ENCODE measurements at places on chromosomes 12 and 14.
A peak's percentile ranks its signal among the peaks of the same experiment; 100 is the strongest.

- ATAC-seq: no peak
Observed at GRCh38 chr12:62605981-62606380, 139.4 kb downstream of the MON2 start.

- no peak for ATAC-seq
Observed at GRCh38 chr12:45089411-45090075, 38.6 kb upstream of the DBX2 start.

DNA sequence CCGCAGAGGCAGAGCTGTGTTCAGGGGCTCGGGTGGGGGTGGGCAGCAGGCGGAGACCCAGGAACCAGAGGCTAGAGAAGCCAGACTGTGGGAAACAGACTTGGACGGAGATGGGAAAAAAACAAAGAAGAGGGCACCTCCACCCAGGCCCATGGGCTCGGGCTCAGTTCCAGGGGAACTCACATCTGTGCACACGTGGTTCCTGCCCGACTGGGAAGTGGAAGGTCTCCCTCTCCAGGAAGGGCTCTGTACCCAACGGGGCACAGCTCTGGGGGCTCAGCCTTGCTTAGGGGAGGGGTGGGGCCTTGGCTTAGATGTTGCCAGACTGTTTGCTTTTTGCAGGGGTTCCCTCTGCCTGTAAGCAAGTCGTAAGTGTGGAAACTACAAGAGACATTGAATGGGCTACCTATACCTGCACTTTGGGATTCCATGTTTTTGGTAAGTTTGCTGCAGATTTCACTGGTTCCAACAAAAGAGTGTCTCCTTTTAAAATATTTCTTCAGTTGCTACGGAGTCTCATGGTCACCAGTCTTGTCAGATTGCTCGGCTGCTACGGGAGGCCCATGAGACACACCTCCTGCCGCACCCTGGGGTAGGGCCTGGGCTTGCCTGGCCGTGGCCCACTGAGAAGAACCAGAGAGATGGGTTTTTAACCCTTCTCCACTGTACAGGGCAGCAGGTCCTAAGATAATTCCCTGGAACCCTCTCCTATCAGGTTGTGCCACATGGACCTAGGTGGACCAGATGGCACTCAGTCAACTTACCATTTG lies 127.6 kb upstream of the EVL start:
- no peak for ATAC-seq

DNA sequence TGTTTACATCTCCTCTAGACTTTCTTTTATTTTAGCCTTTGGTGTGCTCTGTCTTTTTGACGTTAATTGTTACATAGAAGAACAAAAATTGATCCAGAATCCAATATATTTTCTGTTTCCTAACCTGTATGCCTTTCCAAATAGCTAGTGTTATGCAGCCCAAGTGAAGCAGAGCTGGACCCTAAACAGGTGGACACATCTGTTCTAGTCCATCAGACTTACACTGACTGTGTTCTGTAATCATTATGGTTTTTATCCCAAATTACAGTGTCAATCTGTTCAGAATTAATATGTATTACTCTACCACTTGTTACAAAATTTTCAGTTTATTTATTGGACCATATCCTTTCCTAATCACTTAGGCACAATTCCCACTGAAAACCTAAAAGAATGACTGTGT lies 176.8 kb upstream of the FOXG1 start:
- no peak for ATAC-seq

GRCh38 chr12:113973109-113973904 lies 7.2 kb upstream of the RBM19 start:
- ATAC-seq: no peak

DNA sequence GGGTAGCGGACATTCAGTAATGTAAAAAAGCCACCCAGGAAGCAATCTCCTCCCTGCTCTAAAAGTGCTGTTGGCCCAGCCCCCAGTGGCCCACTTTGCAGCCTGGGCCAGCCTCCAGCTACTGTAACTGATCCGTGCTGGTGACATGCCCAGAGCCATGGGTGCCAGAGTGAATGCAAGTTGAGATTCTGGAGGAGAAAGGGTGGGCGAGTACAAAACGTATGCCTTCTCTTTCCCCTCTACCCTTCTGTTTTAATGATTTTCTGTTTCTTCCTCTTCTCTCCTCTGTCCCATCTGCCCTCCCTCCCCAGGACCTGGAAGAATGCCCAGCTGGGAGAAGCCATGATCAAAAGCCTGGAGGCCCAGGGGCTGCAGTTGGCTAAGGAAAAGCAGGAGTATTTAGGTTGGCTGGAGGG lies 16.9 kb downstream of the PLEKHD1 start:
- ATAC-seq: no peak

DNA sequence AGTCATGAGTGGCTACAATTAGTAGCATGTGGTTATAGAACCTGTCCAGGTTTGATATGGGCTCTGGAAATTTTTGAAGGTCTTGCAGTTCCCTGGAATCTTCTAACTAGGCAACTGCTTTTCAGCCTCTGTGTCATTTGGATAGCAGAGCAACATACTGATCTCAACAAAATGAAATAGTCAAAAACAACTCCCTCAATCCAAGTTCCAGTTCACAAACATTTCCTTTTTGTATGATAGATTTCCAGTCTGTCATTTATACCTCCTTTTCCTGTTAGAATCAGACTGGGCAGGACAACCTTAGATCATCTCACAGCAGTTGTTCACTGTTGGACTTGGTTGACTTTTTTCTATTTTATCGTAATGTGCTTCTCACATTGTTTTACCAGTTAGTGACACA lies 442.1 kb upstream of the PDE3A start:
- no peak for ATAC-seq

- peak; percentile 38 for ATAC-seq
Observed at GRCh38 chr14:78848234-78848820, 678.2 kb downstream of the NRXN3 start.

DNA sequence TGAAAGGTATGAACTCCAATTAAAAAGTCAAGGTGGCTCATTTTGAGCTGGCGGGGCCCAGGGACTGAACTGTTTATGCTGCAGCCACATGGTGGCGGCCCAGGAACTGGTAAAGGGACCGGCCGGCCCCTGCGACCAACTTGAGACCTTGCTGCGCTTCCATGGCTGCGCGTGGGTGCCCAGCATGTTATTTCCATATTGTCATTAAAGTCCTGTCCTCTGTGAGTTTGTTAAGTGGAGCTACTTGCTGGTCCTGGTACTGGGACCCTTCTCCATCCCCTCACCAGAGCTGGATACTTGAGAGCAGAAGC lies 62.3 kb downstream of the BEGAIN start:
- ATAC-seq: peak; percentile 42

GRCh38 chr14:96105089-96105925 lies 66.1 kb downstream of the C14orf132 start:
- no peak for ATAC-seq

GRCh38 chr12:47903151-47903611 lies 1.6 kb downstream of the VDR start:
- ATAC-seq: peak; percentile 25

GRCh38 chr12:11724888-11725311 lies 75.4 kb downstream of the ETV6 start:
- no peak for ATAC-seq

GRCh38 chr14:105119408-105120025 lies 49.1 kb downstream of the JAG2 start:
- ATAC-seq: no peak

- no peak for ATAC-seq
Observed at GRCh38 chr12:11829764-11830194, 180.3 kb downstream of the ETV6 start.

- no peak for ATAC-seq
Observed at GRCh38 chr12:111342376-111342775, 26.5 kb downstream of the PHETA1 start.

GRCh38 chr12:92574911-92575570 lies 127.7 kb upstream of the PLEKHG7 start:
- ATAC-seq: no peak

- ATAC-seq: peak; percentile 43
Observed at GRCh38 chr12:1488908-1489381, 105.4 kb downstream of the FBXL14 start.

- ATAC-seq: no peak
Observed at GRCh38 chr12:1776170-1776921, 44.0 kb upstream of the LRTM2 start.

DNA sequence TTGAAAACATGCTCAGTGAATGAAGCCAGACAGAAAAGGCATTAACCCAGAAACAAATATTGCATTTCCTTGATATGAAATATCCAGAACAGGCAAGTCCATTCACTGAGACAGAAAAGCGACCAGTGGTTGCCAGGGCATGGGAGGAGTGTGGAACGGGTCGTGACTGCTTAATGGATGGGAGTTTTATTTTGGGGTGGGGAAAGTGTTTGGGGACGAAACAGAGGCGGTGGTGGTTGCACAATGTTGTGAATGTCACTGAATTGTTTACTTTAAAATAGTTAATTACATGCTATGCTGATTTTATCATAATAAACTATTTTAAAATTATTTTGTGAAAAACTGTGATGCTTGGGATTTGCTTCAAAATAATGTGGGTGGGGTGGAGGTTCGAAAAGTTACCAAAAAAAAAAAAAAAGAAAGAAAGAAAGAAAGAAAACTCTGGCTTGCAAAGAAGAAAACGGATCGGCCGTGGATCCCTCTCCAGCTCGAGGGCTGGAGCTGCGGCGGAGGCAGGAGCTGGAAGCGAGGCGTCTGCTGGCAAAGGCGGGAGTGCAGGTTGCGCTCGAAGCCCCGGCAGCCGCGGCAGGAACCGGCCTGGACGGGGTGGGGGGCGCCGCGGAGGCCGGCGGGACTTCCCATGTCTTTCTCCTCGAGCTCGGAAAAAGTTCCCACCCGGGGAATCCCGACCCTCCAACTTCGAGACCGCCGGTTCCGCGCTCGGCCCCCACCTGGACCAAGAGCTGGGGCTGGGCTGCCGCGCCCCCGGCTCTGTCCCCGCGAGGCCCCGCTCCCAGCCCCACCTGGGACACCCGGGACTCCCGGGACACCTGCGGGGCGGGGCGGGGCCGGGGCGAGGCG lies 524 bp upstream of the P2RX2 start:
- no peak for ATAC-seq

DNA sequence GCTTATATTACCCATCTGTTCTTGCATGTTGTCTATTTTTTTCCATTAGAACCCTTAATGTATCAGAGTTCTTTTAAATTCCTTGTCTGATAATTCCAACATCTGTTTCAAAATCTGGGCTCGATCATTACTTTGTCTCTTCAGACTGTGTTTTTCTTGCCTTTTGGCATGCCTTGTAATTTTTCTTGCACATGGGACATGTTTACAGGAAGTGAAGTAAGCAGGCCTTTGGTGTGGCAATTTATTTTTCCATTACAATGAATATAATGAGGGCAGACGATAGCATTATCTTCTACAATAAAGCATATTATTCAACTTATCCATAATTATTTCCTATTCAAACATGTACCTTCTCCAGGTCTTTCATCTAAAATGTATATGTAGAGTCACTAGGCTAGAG lies 48.3 kb downstream of the STXBP6 start:
- ATAC-seq: no peak

DNA sequence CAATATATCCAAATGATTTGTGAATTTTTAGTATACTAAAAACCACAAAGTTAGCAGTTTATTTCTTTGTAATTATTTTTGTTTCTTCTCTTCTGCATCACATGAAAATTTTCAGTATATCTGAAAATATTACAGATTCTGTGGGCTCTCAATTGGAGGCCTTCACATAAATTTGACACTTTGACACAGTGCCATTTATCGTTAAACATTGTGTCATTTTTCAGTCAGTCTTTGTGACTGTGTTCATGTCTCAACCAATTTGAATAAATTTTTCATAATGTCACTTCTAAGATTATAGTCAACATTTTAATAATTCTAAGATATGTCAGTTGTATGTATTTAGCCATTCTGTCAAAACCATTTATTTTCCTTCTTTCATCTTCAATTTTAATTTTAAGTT lies 1303.0 kb downstream of the LRFN5 start:
- no peak for ATAC-seq

Measured in activated T-helper 17 cell treated with anti-CD3 and anti-CD28 coated beads, Interleukin-2, amount 50 U/mL, for 72 hours (primary cell).